ENCODE measurements at places on chromosomes 5 and 9.

GRCh38 chr9:71878327-71879274, 32.4 kb downstream of the ABHD17B start:
- DNase-seq = no peak

DNA sequence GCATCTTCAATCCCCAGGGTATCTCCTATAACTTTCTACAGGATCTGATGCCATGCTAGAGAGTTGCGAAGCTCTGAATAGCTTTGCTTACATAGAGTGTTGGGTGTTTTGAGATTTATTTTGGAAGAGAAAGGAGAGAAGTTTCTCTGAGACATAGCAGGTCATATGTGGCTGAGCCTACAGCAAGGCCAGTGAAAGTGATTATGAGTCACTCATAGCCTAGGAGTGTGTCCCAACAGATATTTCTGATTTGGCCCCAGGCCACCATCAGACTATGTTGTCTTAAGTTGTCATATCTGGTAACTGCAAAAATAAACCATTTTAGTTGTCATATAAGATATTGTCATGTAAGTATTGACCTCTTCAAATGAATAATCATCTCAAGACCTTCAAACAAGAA, 132.0 kb upstream of the RAI14 start:
- no peak for DNase-seq

GRCh38 chr9:121947775-121948174, 145.3 kb downstream of the TTLL11 start:
- no peak for DNase-seq

GRCh38 chr5:171162596-171162995, 146.5 kb upstream of the TLX3 start:
- DNase-seq = no peak

DNA sequence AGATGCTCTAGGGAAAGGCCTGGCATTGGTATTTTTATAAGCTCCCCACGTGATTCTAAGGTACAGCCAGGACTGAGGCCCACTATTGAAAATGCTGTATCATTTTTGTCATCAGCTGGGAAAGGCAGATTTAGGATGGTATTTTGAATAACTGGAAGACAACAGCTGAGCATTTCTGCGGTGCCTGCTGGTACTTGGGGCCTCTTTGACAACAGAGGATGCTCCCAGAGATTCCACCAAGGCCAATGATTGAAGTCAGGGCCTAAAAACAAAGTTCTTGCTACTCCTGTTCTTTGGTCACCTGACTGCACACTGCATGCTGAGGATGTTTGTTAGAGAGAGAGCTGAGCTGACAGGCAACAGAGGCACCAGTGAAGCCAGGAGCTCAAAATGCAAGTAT, 8.1 kb downstream of the FBLL1 start:
- no peak for DNase-seq

GRCh38 chr5:151180291-151180690, 22.7 kb upstream of the ANXA6 start:
- no peak for DNase-seq

DNA sequence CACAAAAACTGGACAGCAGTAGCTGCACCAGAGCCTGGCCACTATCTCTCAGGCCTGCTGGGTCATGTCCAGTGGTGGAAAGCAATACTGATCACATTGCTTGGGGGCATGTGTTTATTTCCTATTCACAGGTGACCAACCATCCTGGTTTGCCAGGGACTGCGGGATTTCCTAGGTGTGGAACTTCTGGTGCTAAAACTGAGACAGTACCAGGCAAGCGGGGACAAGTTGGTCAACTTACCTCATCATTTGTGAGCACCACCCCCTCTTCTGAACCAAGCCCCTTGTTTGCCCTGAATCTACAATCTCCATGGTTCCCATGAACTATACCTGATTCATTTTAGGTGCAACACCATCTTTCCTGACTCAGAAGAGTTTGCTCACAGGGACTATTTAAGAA, 81.3 kb downstream of the TNC start:
- DNase-seq = no peak

- no peak for DNase-seq
Measured at GRCh38 chr9:8158574-8158973, 359.0 kb upstream of the DMAC1 start.

- no peak for DNase-seq
Measured at GRCh38 chr5:67774267-67774552, 441.3 kb upstream of the PIK3R1 start.

DNA sequence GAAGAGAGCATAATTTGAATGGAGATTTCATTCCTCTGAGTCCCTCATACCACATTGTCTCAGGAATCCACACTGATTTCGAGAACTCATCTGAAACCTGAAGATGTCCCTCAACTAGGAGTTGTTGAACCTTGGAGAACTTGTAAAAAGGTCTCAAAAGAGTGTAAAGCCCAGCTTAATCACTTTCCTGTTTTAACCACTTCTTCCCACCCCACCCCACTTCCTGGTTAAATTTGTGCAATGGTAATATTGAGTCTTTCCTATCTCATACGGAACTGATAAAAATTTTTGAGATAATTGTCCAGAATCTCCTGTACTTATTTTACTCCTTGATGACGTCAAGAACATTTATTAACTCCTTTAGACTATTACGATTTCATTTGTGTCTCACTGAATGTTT, 240.7 kb downstream of the ARRDC3 start:
- DNase-seq = no peak

- DNase-seq = no peak
Measured at GRCh38 chr5:83911367-83911919, 190.8 kb upstream of the HAPLN1 start.

GRCh38 chr9:78393340-78393739, 96.4 kb downstream of the PSAT1 start:
- DNase-seq = no peak

GRCh38 chr9:137832191-137832700, 45.3 kb upstream of the CACNA1B start:
- DNase-seq = no peak

- DNase-seq = no peak
Measured at GRCh38 chr9:130343445-130343918, 77.9 kb downstream of the HMCN2 start.

DNA sequence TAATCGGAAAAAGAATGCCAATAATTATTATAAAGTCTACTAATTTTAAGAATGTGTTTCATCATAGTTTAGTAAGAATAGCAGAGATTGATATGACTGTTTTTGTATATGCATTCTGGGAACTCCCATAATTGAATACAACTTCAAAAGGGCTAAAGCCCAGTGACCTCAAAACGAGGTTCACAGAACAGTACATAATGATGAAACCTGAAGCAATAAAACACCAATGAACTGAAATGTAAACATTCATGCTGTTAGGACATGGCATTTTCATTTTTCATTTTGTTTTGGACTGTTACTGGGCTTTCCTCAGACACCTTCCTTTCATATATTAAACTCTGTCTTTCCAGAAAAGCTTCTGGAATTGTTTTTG, 684 bp upstream of the JMY start:
- DNase-seq = no peak

GRCh38 chr5:68436686-68437520, 221.3 kb downstream of the PIK3R1 start:
- no peak for DNase-seq

DNA sequence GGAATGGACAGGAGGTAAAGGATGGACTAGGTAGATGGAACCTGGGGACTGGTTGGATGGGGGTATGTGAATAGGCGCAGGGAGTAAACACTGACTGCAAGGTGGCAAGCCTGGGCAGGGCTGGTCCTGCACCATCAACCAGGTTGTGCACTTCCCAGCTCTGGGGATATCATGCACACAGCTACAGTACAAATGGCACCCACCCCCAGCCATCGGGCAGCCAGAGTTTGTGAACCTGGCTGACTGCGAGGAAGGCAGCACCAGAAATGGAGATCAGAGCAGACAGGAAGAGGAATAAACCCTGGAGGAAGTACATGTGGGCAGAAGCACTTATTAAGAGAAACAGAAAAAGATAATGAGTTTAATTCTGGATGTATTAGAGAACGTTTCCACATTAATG, 229.1 kb downstream of the ESM1 start:
- no peak for DNase-seq

DNA sequence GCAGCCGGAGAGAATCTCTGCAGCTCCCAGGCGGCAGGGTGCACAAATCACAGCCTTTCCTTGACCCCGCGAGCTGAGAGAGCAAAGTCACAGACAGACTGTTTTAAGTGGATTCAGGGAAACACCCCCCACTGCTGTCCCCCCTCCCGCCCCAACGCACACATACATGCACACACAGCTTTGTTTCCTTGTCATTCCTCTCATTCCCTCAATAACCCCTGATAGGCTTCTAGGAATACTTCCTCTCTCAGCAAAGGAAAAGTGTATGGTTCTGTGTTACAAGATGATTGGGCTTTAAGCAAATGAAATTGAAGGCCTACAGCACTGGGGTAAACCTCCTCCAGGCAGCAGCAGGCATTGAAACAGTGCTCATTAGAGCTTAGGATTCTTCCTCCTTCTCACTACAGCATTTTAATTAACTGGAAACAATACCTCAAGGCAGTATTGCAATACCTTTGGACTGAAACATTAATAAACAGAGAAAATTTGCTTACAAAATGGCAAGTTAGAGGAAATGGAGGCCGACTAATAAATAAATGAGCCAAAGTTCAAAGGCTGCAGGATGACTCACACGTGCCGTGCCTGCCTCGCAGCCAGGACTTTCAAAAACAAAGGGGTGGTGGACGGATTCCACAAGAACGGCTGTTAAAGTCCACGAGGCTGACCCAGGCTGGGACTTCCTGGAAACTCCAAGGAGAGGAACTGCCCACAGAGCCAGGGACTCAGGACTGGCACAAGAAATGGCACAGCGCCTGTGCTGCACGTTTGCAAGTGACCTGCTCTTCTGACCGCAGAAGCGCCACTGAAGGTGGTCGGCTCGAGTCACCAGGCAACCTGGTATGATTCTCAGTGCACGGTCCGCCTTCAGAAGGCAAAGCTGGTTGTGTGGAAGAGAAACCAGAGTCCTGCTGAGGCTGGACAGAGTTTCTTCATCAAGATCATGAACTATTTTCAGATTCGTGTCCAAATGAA, 236.2 kb downstream of the SYK start:
- no peak for DNase-seq

- DNase-seq = no peak
Measured at GRCh38 chr5:170774831-170775230, 8.7 kb upstream of the GABRP start.

DNA sequence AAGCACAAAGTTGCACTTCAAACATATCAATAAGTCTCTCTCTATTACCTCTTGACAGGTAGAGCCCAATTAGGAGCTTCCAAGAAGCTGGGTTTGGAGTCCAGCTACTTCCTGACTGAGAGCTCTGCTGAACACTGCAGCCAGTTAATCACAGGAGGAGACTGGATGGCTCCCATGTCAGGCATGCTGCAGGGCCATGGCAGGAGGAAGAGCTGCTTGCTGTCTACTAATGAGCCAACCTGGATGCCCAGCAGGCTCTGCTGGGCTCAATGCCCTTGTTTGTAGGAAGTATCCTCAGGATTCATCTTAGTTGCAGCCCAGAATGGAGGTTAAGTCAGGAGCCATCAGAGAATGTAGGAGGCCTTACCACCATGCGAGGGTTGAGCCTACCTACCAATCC, 91.9 kb downstream of the TMEM215 start:
- DNase-seq = no peak

GRCh38 chr9:107465467-107466451, 23.8 kb downstream of the KLF4 start:
- peak; percentile 48 for DNase-seq

DNA sequence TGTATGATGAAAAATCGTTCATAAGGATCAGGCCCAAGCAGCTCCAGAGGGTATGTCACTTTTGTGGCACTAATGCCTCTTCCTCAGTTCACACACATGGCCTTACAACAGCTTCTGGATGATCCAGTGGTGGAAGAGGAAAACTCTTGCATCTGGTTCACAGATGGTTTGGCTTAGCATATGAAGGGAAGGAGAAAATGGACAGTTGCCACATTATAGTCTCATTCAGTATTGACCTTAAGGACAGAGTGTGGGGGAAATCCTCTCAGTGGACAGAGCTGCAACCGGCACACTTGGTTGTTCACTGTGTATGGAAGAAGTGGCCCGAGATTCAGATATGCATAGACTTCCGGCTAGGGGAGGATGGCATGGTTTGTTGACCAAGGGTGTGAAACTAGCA, 22.8 kb downstream of the C9orf57 start:
- no peak for DNase-seq

DNA sequence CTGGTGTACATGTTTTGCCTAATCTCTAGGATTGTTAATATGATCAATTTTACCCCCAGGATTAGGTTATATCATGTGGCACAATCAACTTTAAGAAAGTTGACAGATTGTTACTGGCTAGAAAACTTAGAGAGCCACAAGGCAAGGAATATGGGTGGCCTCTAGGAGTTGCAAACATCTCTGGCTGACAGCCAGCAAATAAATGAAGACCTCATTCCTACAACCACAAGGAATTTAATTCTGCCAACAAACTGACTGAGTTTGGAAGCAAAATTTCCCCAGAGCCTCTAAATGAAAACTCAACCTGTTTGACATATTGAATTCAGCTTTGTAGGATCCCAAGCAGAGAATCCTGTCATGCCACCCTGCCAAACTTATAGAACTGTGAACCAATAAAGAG, 196.4 kb upstream of the PTGER4 start:
- DNase-seq = no peak

DNA sequence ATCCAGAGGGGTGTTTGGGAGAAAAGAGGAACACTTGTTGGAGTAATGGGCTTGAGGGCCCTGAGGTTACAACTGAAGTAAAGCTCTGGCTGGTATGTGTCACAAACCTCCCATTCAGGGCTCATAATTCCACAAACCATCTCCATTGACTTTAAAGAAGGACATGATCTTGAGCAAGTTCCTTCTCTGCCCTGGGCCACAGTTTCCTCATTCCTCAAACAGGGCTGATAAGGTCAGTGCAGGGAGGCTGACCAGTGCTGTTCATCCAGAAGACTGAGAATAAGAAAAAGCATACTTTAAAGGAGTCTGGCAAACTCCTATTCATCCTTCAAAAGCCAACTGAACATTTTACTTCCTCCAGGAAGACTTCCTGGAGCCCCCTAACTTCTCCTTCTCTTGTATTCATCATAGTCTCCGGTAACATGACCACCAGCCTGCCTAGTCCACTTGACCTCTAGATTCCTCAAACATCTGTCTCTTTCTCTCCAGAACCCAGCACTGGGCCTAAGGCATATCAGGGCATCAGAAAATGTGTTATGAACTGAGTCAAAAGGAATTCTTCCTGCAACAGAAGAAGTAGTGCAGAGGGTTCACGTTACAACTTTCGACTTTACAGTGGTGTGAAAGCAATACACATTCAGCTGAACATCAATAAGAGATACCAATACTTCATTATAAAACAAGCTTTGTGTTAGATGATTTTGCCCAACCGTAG, 20.7 kb upstream of the PTPN3 start:
- no peak for DNase-seq

DNA sequence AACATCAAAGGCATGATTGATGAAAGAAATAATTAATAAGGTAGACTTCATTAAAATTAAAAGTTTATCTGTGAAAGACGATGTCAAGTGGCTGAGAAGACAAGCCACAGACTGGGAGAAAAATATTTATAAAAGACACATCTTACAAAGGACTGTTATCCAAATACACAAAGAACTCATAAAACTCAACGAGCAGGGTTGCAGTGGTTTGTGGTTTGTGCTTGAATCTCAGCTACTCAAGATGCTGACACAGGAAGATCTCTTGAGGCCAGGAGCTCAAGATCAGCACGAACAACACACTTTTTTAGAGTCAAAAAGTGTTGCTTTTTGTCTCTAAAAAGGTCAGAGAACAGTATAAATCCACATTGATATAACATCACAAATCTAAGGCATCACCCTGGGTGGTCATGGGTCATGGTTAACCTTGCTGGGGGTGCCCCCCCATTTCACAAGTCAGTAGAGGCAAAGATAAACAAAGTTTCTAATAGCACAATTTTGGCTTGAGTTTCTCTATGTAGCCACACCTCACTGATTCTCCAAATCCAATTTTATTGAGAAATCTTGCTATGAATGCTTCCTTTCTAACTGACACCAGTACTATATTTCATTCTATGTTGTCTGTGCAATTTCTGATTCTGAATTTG, 342.9 kb upstream of the RPS23 start:
- DNase-seq = no peak
